ENCODE measurements at places on chromosomes 1 and 21. TPM values are rescaled to one million over a fixed set of nuclear protein-coding genes. Genes with fewer than 3 reads are reported as not detected.

Gene OR2C3
- polyA plus RNA-seq, result not detected

Gene MYBPH
- polyA plus RNA-seq, result not detected

Gene GSTM5
- 11.4 TPM for polyA plus RNA-seq

Gene DENND2C
- polyA plus RNA-seq, result 0.60 TPM

Gene CLCA4
- 168 TPM for polyA plus RNA-seq

Gene GUCA2B
- polyA plus RNA-seq, result 480 TPM

Gene AGL
- 8.4 TPM for polyA plus RNA-seq

Gene USP21
- polyA plus RNA-seq, result 17.3 TPM

Gene ZBED6
- polyA plus RNA-seq, result 0.60 TPM

Gene OR6P1
- not detected for polyA plus RNA-seq

Gene TMEM82
- polyA plus RNA-seq, result 19.3 TPM

Gene OR2T35
- polyA plus RNA-seq, result not detected

Gene GPR25
- polyA plus RNA-seq, result 1.0 TPM

Gene TAL1
- 1.2 TPM for polyA plus RNA-seq

Gene ST6GALNAC3
- polyA plus RNA-seq, result 1.8 TPM

Gene SPATC1L
- polyA plus RNA-seq, result 7.8 TPM

Gene AGO1
- polyA plus RNA-seq, result 3.0 TPM
